B cell (primary cell): ENCODE measurements at places on chromosomes 1 and 21.

DNA sequence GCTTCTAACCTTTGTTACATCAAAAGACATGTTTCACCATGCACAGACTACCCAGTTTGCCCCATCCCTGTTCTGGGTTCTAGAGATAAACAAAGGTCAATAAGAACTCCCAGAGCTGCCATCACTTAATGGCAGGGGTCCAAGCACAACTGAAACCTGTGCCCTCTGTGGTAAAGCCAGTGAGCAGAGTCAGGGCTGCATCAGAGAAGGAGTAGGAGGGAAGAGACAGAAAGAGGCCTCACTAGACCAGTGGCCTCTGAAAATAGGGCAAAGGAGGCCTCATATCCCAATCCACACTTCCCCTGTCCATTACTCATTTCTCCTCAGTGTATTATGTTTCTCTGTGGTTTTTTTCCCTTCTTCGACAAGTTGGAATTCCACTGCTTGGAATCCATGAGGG lies 10.2 kb downstream of the ATP1A2 start:
- no peak overlapping the region for H3K4me3 ChIP-seq
- no peaks in the 10 kb centered on the region for H3K36me3 ChIP-seq
- H3K4me1 ChIP-seq, result no peaks in the 10 kb centered on the region
- H3K27me3 ChIP-seq, result peaks cover under 1% of the 10 kb centered on the region
- DNase-seq, result no peak

DNA sequence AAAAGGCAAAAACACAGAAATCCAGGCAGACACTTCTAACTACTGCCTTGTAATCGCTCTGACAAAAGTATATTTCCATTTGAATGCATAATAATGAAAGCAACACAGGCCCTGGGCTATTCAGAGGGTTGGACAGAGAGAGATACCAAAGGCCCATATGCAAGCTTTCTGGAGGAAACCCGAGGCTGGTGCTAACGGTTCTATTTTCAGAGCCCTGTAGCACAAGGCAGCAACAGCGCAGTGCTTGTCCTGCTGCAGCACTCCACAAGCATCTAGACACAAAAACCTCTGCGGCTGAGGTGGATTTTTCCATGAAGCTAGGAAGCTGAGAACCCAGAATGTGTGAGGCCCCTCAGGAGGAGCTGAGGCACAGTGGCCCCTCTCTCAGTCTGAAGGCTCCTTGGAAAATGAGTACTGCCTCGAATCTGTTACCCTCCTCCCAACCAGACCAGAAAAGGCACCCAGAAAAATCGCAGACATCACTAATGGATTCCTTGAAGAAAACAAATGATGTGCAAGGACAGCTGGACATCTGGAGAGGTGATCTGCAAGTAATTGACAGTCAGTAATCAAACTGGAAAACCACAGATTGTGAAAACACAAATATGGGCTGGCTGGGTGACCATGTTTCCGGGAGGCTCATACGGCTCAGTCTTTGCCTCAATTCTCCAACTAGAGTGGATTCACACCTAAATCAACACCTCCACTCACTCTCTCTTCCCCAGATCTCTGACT lies 54.0 kb downstream of the COLGALT2 start:
- H3K4me1 ChIP-seq, result no peaks in the 10 kb centered on the region
- H3K27ac ChIP-seq, result no peak overlapping the region
- DNase-seq, result no peak
- H3K36me3 ChIP-seq, result no peaks in the 10 kb centered on the region

GRCh38 chr1:178353524-178353923 lies 143.2 kb downstream of the CLEC20A start:
- no peaks in the 10 kb centered on the region for H3K4me1 ChIP-seq
- no peaks in the 10 kb centered on the region for H3K27me3 ChIP-seq
- H3K27ac ChIP-seq, result no peak overlapping the region
- no peak overlapping the region for H3K4me3 ChIP-seq

DNA sequence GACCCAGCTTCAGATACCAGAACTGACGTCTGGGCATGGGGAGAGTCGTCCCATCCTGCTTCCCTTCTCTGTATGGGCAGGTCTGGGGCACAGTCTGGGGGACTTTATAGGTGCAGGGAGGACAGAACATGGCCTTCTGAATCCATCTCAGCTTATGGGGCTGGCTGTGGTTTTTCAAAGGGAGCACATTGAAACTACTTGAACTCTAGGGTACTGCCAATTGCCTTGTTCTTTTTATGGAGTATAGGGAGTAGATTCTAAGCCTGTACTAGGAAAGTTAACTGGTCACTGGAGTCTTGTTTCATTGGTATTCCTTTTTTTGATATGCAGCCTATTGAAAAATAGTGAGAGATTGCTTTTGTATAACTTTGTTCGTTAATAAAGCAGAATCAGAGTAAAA lies 90.2 kb downstream of the ATP5PO start:
- no peak for DNase-seq
- no peaks in the 10 kb centered on the region for H3K36me3 ChIP-seq
- no peak overlapping the region for H3K27ac ChIP-seq

GRCh38 chr1:156880473-156880872 lies 13.0 kb upstream of the PEAR1 start:
- no peak for DNase-seq
- no peaks in the 10 kb centered on the region for H3K4me1 ChIP-seq
- no peaks in the 10 kb centered on the region for H3K36me3 ChIP-seq
- H3K4me3 ChIP-seq, result no peak overlapping the region
- H3K27ac ChIP-seq, result no peak overlapping the region
- H3K27me3 ChIP-seq, result no peaks in the 10 kb centered on the region

DNA sequence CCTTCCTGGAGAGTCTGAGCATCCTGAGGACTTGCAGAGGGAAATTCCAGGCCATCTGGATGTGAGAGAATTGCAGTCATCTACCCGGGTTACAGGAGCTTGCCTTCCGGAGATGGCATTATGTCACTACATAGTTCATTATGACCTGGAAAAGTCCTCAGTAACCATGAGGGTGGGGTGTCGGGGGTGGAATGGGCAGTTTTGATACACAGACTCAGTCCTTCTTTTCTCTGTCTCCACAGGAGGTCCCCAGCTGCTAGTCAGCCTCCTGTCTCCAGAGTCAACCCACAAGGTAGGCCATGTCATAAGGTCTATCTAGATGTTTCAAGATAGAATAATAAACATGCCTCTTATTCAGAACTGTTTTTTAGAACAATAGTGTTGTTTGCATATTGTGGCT lies 268.2 kb upstream of the SGIP1 start:
- no peaks in the 10 kb centered on the region for H3K36me3 ChIP-seq
- H3K4me3 ChIP-seq, result no peak overlapping the region
- H3K4me1 ChIP-seq, result peaks cover 4% of the 10 kb centered on the region
- H3K27me3 ChIP-seq, result no peaks in the 10 kb centered on the region
- H3K27ac ChIP-seq, result no peak overlapping the region
- no peak for DNase-seq

- H3K36me3 ChIP-seq, result no peaks in the 10 kb centered on the region
- no peak overlapping the region for H3K27ac ChIP-seq
- H3K4me3 ChIP-seq, result no peak overlapping the region
- no peaks in the 10 kb centered on the region for H3K27me3 ChIP-seq
- no peaks in the 10 kb centered on the region for H3K4me1 ChIP-seq
These were observed 326.2 kb downstream of the DUSP10 start for GRCh38 chr1:221415651-221416050.

DNA sequence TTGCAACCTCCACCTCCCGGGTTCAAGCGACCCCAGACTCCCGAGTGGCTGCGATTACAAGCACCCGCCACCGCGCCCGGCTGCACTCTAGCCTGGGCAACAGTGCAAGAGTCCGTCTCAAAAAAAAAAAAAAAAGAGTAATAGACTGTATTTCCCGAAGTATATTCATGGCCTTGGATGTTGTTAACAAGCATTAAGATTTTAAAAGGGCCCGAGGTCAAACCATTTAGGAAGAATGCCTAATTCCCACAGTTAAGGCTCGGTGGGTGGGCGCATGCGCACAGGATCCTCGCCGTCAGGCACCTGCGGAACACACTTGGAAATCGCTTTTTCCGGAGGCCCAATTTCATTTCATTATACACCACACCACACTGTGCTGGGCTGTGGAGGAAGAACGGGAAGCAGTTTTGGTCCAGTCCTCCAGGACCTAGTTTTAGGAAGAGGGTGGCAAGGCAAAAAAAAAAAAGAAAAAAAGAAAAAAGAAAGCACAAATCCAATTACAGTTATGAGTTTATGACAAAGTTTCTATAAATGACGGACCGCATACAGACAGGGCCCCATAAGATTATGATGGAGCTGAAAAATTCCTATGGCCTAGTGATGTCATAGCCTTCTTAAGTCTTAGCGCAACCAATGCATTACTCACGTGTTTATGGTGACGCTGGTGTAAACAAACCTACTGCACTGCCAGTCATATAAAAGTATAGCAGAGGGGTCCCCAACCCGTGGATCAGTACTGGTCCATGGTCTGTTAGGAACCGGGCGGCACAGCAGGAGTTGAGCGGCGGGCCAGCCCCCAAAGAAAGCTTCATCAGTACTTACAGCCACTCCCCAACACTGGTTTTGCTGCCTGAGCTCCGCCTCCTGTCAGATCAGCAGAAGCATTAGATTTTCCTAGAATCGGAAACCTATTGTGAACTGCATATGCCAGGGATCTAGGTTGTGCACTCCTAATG lies 38.2 kb downstream of the H3-3A start:
- H3K4me1 ChIP-seq, result peaks cover 3% of the 10 kb centered on the region
- peak; percentile 61 for DNase-seq
- no peak overlapping the region for H3K27ac ChIP-seq

GRCh38 chr1:174058624-174059023 lies 36.5 kb upstream of the RC3H1 start:
- H3K27ac ChIP-seq, result no peak overlapping the region
- no peak overlapping the region for H3K4me3 ChIP-seq
- no peak for DNase-seq
- no peaks in the 10 kb centered on the region for H3K4me1 ChIP-seq
- no peaks in the 10 kb centered on the region for H3K36me3 ChIP-seq
